ENCODE measurements at places on chromosomes 16 and 17.

GRCh38 chr17:6102615-6103014 lies 32.4 kb downstream of the WSCD1 start:
- no peak for DNase-seq

DNA sequence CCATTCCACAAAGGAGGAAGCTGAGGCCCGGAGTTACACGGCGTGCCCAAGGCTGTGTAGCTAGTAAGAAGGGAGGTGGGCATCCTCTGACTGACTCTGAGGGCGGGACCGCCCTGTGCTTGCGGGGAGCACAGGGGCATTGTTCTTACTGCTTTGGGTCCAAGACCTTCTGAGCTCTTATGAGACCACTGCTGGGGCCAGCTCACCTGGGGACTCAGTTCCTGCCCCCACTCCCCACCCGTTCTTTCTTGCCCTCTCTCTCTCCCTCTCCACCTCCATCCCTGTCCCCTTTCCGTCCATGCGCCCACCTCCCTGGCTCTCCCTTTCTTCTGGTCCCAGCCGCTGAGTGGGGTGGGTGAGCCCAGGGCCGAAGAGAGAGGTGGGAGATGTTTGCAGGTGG lies 19.6 kb downstream of the CCR7 start:
- DNase-seq = no peak

DNA sequence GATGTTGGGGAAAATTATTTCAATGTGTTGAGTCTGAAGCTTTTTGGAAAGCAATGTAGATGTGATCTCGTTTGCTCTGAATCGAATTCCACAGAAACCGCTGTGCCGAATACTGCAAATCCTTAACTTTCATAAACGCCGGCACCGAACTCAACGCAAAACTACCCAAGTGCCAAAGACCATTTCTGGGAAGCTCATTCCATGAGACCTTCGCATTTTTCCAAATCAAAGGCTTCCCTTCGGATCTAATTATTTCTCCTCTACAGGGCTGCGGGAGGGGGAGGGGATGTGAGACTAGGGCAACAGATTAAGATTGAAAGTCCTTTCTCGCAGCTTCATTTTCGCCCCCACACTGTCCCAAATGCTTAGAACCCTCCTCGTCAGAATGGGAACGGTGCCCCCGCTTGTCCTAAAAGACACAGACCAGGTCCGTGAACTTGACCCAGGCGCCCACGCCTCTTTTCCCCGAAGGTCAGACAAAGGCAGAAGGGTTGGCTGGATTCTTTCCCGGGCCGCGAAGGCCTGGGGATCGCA lies 4.0 kb downstream of the PRAC1 start:
- no peak for DNase-seq

- no peak for DNase-seq
Observed at GRCh38 chr16:69721441-69721957, 4.9 kb downstream of the NQO1 start.

DNA sequence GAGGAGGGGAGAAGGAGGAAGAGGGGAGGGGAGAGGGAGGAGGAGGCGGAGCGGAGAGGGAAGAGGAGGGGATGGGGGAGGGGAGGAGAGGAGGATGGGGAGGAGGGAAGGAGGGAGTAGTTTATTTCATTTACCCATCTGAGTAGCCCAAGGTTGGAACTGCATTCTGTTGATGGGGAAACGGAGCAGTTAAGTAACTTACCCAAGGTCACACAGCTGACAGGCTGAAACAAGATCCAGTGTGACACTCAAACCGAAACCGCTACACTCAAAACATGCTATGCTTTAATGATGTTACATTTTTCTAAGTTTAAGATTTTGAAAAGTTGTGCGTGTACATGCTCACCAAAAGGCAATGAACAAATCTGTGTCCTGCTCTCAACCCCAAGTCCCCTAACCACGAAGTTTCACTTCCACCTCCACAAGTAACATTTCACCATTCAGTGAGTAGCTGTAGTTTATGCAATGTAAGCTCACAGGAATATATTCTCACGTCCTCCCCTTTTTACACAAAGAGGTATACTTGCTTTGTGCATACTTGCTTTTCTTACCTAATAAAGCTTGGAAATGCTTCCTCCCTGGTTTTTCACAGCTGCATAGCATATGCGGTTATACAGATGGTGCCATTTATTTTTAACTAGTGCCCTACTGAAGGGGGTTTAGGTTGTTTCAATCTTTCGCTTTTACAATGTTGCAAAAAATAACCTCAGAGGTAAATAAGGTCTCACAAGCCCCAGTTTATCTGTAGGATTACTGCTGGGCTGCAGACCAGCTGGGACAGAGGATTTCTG lies 275.3 kb downstream of the PARN start:
- DNase-seq = peak; percentile 98

DNA sequence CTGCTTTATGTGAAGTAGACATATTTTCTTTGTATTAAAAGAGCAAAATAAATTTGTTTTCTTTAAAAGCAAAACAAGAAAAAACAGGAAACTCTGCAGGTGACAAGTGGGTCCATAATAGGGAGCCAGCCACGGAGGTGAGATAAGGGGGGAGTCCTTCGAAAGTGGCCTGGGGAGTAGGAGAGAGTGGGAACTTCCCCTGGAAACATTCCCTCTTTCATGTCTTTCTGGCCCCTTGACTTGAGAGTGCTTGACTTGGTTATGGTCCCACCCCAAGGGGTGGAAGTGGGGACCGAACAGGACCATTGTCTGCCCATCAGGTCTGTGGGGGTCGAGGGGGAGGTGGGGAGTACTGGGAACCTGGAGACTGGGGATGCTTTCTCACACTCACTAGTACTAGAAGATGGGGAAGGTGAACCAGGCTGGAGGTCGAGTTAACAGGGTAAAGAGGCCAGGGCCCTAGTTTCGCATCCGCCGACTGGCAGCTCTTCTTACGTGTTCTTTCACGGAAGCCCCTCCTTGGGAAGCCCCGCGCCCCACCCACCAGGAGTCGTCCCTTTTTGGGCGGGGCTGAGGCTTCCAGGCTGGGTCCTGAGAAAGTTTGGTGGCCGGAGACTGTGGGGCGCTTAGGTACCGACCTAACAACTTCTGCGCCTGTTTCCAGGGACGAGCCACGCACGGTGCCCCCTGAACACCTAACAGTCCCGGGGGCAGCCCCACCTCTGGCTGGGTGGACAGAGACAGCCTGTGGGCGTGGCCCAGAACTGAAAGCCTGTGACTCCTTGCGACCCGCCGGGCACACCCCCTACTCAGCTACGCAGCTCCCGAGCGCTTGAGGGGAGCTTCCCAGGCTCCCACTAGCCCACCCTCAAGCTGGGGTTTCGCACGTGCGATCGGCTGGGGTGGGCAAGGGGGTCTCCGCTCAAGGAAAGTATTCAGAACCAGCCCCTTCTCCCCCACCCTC lies 790 bp downstream of the TRADD start:
- DNase-seq = peak; percentile 81

- peak; percentile 63 for DNase-seq
Observed at GRCh38 chr16:14335297-14335696, 264.2 kb downstream of the MRTFB start.

DNA sequence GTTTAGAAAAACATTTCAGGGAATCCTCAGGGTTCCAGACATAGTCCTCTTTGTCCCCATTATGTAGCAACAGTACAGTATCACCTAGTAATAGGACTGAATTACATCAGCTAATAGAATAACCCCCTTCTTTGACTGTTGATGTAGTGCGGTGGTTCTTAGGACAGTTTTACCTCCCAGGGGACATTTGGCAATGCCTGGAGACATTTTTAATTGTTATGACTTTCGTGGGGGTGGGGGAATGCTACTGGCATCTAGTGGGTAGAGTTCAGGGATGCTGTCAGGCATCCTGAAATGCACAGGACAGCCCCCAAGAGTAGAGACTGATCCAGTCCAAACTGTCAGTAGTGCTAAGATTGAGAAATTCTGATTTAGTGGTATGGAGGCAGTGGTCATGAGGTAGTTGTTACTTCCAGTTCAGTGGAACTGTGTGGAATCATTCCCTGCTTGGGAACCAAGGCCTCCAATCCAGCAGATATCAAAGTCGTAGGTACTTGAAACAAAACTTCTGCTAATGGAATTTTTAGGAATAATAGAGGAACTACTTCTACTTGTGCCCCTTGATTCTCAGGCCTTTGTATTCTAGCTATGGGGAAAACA lies 20.3 kb downstream of the NF1 start:
- no peak for DNase-seq

GRCh38 chr16:901149-901548 lies 69.6 kb downstream of the LMF1 start:
- DNase-seq = no peak

- DNase-seq = no peak
Observed at GRCh38 chr17:47810200-47810821, 11.3 kb downstream of the OSBPL7 start.

DNA sequence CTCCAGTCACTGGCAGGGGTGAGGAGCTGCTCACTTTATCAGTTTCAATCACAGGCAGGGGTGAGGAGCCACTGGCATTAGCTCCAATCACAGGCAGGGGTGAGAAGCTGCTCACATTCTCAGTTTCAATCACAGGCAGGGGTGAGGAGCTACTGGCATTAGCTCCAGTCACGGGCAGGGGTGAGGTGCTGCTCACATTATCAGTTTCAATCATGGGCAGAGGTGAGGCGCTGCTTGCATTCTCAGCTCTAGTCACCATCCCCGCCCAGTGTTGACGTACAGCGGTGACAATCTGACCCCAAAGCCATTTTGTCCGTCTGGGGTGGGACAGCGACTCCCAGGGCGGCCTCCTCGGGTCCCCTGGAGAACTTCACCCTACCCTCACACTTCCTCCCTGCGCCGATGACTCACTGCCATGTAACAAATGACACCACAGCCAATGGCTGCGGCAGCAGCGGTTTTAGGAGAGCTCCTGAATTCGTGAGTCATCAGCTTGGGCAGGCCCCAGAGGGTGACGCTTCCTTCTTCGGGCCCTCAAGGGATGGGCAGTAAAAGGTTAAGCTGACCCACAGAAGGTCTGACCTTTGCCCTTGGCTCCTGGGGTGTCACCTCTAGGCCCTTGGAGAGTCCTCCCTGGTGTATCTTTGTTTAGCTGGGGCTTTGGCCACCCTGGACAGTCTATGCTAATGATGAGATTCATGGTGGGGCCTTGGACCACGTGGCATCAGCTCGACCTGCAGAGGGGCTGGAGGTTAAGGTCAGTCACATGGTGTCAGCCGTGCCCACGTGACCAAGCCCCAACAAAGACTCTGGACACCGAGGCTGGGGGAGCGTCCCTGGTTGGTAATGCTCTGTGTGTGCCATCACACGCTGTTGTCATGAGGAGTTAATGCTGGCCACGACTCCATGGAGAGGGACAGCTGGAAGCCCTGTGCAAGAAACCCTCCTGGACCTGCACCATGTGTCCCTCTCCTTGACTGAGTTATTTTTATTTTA lies 171.7 kb downstream of the C16orf95 start:
- DNase-seq = no peak

- no peak for DNase-seq
Observed at GRCh38 chr17:19364699-19365498, 2.4 kb upstream of the B9D1 start.

DNA sequence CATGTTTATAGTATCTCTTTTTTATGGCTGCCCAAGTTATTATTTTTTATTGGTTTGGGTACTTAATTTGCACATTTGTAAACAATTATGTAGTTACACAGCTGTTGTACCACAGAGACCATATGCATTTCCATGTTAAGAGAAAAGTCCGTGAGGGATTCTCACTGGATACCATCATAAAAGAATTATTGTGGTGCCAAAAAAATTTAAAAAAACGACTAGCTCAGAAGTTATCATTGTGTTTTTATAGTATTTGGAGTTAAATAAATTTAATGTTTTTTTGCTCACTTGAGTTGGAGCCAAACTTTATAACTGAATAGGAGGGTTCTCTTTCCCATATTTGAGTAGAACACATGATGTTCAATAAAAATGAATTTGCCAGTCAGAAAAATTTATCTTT lies 618.7 kb downstream of the WWOX start:
- no peak for DNase-seq

DNA sequence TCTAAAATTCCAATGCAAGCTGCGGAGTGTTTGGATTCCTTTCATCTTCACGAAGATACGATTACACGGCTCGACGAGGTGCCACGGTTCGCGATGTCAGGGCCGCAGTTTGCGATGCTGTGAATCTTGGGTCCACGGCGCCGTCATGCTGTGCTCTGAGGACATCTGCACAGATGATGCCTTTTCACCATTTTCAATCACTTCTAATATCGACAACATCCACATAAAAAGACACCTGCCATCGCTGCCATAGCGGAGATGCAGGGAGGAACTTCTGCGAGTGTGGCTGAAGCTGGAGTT lies 6.8 kb upstream of the APRT start:
- no peak for DNase-seq

DNA sequence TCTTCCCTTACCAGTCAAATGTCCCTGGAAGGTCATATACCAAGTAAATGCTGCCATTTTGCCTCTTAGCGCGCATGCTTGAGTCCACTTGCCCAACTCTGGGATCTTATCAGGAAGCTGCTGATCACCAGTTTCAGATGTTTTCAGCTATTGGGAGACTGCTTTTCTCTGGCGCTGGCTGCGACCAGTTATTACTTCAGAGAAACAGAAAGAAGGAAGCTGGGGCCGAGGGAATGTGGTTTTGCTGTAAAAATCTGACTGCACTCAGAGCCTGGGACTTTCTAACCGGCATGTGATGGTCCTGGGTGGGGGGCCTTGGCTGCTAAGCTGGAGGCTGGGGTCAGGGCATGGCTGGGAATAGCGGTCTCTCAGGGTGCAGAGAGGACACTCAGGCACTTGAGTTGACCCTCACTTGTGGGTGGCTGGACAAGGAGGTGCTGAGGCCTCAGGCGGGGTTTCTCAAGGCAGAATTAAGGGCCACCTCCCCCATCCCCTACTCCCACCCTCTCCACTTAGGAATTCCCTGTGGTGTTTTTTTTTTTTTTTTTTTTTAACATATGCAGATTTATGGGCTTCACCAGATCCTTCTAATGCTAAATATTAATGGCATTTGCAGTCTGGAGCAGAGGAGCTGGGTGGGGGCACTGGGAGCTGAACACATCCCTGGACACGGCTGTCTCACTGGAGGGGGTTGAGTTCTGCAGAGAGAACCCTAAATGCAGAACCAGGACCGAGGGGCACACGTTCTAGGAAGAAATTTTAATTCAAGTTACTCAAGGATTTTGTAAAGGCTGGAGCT lies 145.8 kb downstream of the CYLD start:
- DNase-seq = no peak

- DNase-seq = peak; percentile 81
Observed at GRCh38 chr16:71499775-71500364, 10.7 kb upstream of the ZNF19 start.
